ENCODE measurements at places on chromosomes 6 and 20. TPM values are rescaled to one million over a fixed set of nuclear protein-coding genes. Genes with fewer than 3 reads are reported as not detected.

GRCh38 chr6:113763876-113764275 is 93.3 kb upstream of the MARCKS start:
- H3K36me3 ChIP-seq: no peaks in the 10 kb centered on the region
- no peaks in the 10 kb centered on the region for H3K27me3 ChIP-seq
- no peak overlapping the region for H3K4me3 ChIP-seq
- no peak for DNase-seq

Gene CARMIL1
- total RNA-seq: 0.56 TPM

GRCh38 chr6:42436825-42437224 is 14.9 kb downstream of the TRERF1 start:
- peaks cover 26% of the 10 kb centered on the region for H3K4me1 ChIP-seq
- H3K36me3 ChIP-seq: peaks cover 21% of the 10 kb centered on the region
- peak overlapping the region; percentile 25 for H3K27ac ChIP-seq
- H3K4me3 ChIP-seq: no peak overlapping the region

Gene C6orf15
- total RNA-seq: not detected

GRCh38 chr6:169689287-169689686 is 12.5 kb downstream of the WDR27 start:
- peaks cover 41% of the 10 kb centered on the region for H3K36me3 ChIP-seq
- no peak overlapping the region for H3K27ac ChIP-seq
- no peak overlapping the region for H3K4me3 ChIP-seq
- DNase-seq: no peak
- no peaks in the 10 kb centered on the region for H3K27me3 ChIP-seq
- H3K4me1 ChIP-seq: peaks cover 6% of the 10 kb centered on the region

Gene BTN1A1
- not detected for total RNA-seq

DNA sequence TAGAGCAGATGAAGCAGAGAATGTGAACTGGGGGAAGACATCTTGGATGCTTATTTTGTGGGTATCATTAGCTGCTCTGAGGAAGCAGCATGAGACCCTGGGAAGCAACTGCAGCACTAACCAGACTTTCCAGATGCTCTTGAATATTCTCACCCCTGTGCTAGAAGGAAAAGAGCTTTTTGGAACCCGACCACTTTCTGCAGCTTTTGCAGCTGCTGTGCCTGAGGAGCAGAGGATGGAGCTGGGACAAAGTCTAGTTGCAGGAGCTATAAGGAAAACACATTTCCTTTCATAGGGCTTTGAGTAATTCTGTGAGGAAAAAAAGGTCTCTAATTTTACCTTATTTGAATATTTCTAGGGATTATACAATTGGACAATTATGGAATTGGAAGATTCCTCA is 369.7 kb downstream of the CD109 start:
- H3K4me3 ChIP-seq: no peak overlapping the region
- no peaks in the 10 kb centered on the region for H3K27me3 ChIP-seq
- H3K4me1 ChIP-seq: no peaks in the 10 kb centered on the region
- no peaks in the 10 kb centered on the region for H3K36me3 ChIP-seq
- no peak overlapping the region for H3K27ac ChIP-seq
- DNase-seq: no peak

DNA sequence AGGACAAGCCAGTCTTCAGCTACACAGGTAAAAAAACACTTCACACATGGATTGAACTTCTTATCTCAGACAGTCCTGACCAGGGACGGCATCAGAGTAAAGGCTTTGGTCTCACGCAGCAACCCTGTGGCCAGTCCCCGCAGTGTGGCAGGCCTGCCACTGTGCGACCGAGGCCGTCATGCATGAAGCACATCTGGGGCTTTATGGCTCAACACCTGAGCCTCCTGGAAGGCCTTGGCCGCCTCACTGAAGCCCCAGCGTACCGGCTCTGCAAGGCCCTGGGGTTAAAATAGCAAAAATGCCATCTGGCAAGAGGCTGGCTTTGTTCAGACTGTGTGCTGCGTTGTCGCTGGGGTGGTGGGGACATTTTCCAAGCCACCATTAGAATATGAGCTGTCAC is 32.8 kb downstream of the TBC1D7 start:
- peaks cover 8% of the 10 kb centered on the region for H3K4me1 ChIP-seq
- no peaks in the 10 kb centered on the region for H3K27me3 ChIP-seq
- H3K27ac ChIP-seq: no peak overlapping the region
- H3K4me3 ChIP-seq: no peak overlapping the region
- H3K36me3 ChIP-seq: peaks cover 20% of the 10 kb centered on the region
- no peak for DNase-seq

GRCh38 chr20:6882561-6883291 is 115.2 kb downstream of the BMP2 start:
- H3K36me3 ChIP-seq: no peaks in the 10 kb centered on the region
- H3K4me1 ChIP-seq: no peaks in the 10 kb centered on the region
- H3K27me3 ChIP-seq: peaks cover 2% of the 10 kb centered on the region
- no peak for DNase-seq
- no peak overlapping the region for H3K27ac ChIP-seq

GRCh38 chr6:136365776-136366354 is 76.2 kb upstream of the BCLAF1 start:
- H3K27me3 ChIP-seq: peaks cover 7% of the 10 kb centered on the region
- no peak overlapping the region for H3K4me3 ChIP-seq
- H3K27ac ChIP-seq: no peak overlapping the region
- peaks cover 7% of the 10 kb centered on the region for H3K4me1 ChIP-seq

GRCh38 chr6:125789576-125790357 is 993 bp upstream of the NCOA7 start:
- peak overlapping the region; percentile 96 for H3K27ac ChIP-seq
- H3K36me3 ChIP-seq: peaks cover 5% of the 10 kb centered on the region
- peaks cover 46% of the 10 kb centered on the region for H3K4me1 ChIP-seq
- H3K4me3 ChIP-seq: peak overlapping the region; percentile 90
- H3K27me3 ChIP-seq: no peaks in the 10 kb centered on the region

Measured in natural killer cell treated with Interleukin-12 subunit alpha and Interleukin-12 subunit beta and Interleukin-15 and Interleukin-18, amount 100 ng/mL, for 72 hours (primary cell).